Amniotic stem cell (primary cell): ENCODE measurements at places on chromosomes 1 and 21.

- DNase-seq, result no peak
Measured at GRCh38 chr1:27397110-27397509, 4.7 kb downstream of the GPR3 start.

GRCh38 chr1:162368451-162368850 is 8.2 kb downstream of the SPATA46 start:
- DNase-seq, result no peak

GRCh38 chr21:38208118-38208517 is 48.7 kb upstream of the KCNJ15 start:
- DNase-seq, result no peak

GRCh38 chr1:185087746-185088145 is 42.4 kb downstream of the RNF2 start:
- DNase-seq, result no peak

- DNase-seq, result no peak
Measured at GRCh38 chr1:40300651-40301050, 16.4 kb downstream of the COL9A2 start.

DNA sequence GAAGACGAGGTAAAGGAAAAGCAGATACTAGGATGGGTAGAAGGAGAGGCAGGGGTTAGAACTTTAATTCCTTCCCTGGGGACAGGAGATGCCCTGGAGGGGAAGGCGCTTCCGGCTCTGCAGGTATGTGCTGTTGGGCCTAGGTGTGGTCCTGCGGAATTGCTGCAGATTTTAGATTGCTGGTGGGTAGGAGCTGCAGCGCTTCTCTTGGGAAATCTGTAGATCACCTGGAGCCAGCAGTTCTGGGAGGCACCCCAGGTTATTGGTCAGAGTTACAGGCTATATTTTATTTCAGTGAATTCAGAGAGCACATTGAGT is 1.1 kb downstream of the MGST3 start:
- no peak for DNase-seq

DNA sequence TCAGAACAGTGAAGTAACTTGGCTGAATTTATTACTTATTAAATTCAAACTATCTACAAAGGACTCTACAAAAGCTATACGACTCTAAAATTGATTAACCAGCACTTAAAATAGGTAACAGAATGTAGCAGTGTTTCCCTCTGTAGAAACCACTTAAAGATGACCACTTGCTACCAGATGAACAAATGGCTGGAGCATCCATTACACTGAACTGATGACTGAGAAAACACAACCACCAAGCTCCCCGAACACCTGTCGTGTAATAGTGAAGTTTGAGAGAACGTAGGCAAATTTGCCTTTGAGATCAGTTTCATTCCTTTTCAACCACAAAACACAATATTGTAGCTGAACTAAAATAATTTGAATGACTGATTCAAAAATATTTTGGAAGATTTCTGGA is 226.7 kb downstream of the KCNT2 start:
- DNase-seq, result no peak

DNA sequence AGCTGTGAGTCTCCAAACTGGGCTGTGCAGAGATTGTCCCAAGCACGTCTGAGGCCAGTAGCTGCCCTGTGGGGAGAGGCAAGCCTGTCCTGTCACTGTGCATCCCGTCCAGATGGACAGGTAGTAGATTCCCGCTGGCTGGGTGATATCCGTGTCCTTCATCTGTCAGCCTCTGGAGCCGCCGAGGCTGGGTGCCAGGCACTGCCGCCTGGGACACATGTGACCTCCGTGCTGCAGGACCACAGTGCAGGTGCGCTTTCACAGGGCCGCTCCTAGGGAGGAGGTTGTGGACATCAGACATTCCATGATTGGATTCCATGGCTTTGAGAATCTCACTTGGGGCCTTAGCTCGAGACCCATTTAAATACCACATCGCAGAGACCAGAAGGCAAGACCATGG is 4.7 kb downstream of the PDXK start:
- no peak for DNase-seq

GRCh38 chr21:33127154-33127867 is 57.4 kb downstream of the OLIG1 start:
- no peak for DNase-seq

DNA sequence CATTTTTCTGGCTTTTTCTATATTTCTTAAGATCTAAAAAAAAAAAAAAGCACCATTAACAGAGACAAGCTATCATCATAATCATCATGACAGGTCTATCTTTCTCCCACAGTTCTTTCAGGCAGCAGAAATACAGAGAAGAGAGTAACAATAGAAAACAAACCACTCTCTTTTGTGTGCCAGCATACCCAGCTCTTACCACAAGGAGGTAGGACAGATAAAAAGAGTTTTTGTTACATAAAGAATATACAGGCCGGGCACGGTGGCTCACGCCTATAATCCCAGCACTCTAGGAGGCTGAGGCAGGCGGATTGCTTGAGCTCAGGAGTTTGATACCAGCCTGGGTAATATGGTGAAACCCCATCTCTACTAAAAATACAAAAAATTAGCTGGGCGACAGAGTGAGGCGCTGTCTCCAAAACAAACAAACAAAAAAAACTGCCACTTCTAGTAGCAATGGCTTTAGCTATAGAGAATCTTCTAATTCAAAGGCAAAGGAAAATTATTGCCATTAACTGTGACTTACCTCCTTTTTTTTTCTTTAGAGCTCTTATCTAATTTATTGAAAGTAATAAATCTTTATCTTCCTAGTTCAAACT is 39.7 kb downstream of the ANKRD13C start:
- DNase-seq, result no peak

DNA sequence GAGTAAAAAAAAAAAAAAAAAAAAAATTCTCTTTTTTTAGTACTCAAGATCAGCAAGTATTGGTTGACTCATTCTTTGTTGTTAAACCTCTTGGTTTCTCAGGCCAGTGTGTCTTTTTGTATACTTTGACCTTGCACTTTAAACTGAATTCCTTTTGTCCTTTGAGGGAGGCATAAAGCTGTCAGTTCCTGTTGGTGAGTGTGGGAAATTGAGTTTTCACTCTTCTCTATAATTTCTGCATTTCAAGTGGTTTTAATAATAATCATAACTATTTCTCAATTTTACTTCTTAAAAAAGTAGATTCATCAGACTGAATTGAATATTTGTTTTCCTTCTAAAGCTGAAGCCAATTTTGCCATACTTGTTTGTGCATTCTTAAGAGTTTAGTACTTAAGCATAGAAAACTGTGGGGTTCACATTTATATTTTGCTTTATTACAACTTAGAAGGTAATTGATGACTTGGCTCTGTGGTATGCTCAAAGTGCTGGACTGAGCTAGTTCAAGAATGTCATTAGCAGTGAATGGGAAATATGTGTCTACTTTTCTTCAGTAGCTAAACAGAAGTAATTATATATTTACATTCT is 43.4 kb downstream of the ITSN1 start:
- DNase-seq, result peak; percentile 39

GRCh38 chr21:37119421-37120218 is 46.6 kb downstream of the TTC3 start:
- no peak for DNase-seq

- DNase-seq, result no peak
Measured at GRCh38 chr1:212914789-212915188, 35.6 kb upstream of the VASH2 start.

DNA sequence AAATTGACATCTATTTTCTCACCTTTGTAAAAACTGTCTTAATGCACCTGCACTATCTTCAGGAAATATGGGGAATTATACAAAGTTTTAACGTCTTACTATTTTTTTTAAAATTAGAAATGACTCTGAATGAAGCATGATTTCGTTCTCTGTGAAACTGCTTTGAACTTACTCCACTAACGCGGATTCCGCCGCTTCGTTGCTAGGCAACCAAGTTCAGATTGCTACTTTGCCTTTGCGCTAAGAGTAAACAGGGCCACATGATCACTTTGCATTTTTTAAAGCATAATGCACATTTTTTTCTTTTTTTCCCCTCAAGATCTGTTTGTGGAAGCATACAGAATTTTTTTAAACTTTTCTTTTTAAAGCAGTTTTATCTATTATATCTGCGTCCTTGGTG is 690.5 kb downstream of the BRINP3 start:
- no peak for DNase-seq

- DNase-seq, result no peak
Measured at GRCh38 chr1:47986761-47987200, 10.4 kb downstream of the TRABD2B start.

GRCh38 chr1:246728311-246728710 is 4.1 kb downstream of the SCCPDH start:
- DNase-seq, result no peak

GRCh38 chr21:37407719-37408420 is 41.3 kb downstream of the DYRK1A start:
- DNase-seq, result no peak

- no peak for DNase-seq
Measured at GRCh38 chr1:224565611-224566406, 50.3 kb upstream of the CNIH3 start.

GRCh38 chr21:42319376-42319775 is 4.2 kb upstream of the TFF3 start:
- no peak for DNase-seq

- peak; percentile 54 for DNase-seq
Measured at GRCh38 chr1:231240883-231241735, at the start of gene GNPAT. TSS of gene GNPAT (plus strand) at chr1:231241212. CDS start at chr1:231241379, 167 bp downstream.

GRCh38 chr21:36010801-36011200 is 49.5 kb downstream of the SETD4 start:
- no peak for DNase-seq

GRCh38 chr1:24875257-24875656 is 54.8 kb downstream of the RUNX3 start:
- no peak for DNase-seq

DNA sequence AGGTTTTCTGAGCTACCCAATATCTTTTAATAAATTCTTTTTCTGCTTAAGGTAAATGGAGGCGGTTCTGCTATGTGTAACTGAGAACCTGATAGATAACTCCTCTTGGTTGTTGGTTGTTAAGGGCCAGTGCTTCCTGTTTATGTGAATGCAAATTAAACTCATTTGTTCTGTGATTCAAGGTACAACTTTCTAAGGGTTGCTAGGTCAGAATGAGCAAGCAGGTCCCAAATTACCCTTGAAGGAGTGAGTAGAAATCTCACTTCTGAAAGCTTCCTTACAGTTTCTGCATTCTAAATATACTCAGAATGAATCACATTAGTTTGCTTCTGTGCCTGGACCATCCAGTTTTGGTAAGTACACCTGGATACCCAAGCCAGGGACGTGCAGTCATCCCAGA is 15.5 kb upstream of the FAM78B start:
- no peak for DNase-seq

- DNase-seq, result peak; percentile 13
Measured at GRCh38 chr1:2414297-2414958, 2.1 kb upstream of the PEX10 start.

DNA sequence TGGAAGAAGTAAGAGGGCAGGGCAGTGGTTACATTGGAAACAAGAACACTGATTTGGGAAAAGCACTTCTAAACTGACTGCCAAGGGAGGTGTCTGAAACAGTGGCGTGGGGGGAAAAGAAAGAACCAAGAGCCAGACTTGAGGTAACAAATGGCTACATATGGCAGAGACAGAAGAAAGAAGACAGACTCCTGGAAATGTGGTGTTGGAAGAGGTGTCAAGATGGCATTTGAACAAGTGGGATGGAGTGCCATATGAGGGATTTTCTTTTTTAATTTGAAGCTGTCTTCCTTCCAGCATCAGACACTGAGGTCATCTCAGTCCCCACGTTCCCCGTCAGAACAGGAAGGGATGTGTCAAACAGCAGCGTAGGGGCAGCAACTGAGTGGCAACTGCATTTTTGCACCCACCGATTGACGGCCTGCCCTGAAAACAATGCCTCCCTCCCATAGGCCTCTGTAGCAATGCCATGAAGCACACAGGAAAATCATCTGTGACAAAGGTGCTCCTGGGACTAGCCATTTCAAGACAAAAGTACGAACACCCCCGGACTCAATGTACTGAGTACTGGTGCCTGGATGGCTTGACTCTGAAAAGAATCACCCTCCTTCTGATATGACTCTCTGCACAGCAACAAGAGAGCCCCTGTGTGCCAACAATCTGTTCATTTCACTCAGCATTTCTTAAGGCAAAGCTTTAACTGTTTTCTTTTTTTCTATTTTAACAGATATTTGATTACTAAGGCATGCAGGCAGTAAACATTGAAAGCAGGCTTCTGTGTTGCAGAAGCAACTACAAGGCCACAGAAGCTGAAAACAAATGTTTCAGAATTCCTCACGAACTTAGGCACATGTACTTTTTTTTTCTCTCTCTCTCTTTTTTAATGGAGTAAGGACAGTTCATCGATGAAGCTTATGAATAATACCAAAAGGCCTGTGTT is 37.0 kb downstream of the LPAR3 start:
- DNase-seq, result no peak

- DNase-seq, result no peak
Measured at GRCh38 chr1:153585006-153585405, 19.4 kb upstream of the S100A2 start.

GRCh38 chr1:17579951-17580939 is 40.7 kb downstream of the ARHGEF10L start:
- no peak for DNase-seq

- no peak for DNase-seq
Measured at GRCh38 chr1:85019994-85020393, 23.1 kb upstream of the MCOLN2 start.

DNA sequence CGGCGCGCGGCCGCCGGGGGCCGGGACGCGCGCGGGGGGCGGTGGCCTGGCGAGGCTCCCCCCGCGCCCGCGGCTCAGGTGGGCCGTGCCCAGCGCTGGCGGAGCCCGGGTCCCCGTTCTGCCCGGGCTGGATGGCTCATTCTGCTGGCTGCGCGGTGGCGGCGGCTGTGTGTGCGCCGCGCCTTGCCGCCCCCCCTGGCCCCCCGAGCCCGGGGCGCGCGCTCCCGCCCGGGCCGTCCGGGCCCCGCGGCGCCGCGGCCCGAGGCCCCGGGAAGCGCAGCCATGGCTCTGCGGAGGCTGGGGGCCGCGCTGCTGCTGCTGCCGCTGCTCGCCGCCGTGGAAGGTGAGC is at the start of gene EPHB2:
EPHB2 (plus strand) TSS at position 139 of the 349 bp plus-strand sequence; CDS start at position 283, 144 bp downstream.
- DNase-seq, result peak; percentile 19

- peak; percentile 56 for DNase-seq
Measured at GRCh38 chr1:16960560-16961296, 19.7 kb downstream of the MFAP2 start.

- DNase-seq, result no peak
Measured at GRCh38 chr1:212153635-212154034, 118.1 kb downstream of the DTL start.

GRCh38 chr21:34617753-34618339 is 2.9 kb upstream of the RCAN1 start:
- no peak for DNase-seq

GRCh38 chr1:113437554-113438341 is 47.4 kb downstream of the MAGI3 start:
- DNase-seq, result no peak

DNA sequence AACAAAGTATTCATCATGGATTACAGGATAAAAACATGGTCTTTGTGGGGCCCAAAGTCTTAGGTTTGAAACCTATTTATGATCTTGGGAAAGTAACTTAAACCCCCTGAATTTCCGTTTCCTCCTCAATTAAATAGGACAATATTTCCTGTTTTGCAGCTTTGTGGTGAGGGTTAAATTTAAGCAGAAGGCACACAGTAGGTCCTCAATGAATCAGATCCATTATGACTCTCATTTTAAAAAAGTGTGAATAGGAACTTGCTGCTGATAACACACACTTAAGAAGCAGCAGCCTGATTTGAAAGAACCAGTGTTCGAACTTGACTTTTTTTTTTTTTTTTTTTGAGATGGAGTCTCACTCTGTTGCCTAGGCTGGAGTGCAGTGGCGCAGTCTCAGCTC is 41.4 kb upstream of the VASH2 start:
- DNase-seq, result no peak
